ENCODE measurements at places on chromosomes 12 and 14.
A peak's percentile ranks its signal among the peaks of the same experiment; 100 is the strongest.

GRCh38 chr12:132520421-132521199, 30.7 kb downstream of the FBRSL1 start:
- no peak for DNase-seq

DNA sequence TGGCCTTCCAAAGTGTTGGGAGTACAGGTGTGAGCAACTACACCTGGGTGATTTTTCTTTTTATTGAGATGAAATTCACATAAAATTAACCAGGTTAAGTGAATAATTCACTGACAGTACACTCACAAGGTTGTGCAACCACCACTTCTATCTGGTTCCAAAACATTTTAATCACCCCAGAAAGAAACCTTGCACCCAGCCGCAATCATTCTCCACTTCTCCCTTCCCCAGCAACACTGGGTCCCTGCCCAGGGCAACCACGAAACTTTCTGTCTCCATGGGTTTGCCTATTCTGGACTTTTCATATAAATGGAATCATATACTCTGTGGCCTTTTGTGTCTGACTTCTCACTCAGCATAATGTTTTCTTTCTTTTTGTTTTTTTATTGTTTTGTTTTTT, 26.3 kb upstream of the MLXIP start:
- DNase-seq = no peak

DNA sequence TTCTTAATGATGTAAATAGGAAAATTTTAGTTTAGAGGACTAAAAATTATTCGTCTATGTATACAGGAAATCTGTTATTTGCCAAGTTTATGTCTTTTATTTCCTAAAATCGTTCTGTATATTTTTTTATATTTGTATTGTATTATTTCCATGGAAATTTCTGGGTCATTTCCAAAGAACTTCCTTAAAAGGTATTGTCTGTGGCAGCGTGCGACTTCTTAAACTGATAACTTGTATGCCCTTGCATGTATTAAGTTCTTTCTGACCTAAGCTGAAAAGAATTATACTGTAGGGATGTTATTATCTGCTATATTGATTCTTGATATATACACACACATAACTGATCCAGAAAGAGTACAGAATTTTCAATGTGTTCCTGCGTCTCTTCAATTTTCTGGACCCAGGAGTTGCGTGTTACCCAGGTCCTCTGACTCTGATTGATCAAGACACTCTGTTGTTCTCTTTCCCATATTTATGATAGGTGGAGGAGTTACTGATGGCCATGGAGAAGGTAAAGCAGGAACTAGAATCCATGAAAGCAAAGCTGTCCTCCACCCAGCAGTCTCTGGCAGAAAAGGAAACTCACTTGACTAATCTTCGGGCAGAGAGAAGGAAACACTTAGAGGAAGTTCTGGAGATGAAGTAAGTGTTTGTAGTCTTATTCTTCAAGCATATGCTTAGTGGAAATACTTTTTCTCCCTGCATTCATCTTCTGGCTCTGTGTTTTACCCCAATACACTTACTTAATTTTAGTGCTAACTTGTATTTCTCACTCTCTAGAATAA, 298.5 kb downstream of the ERC1 start:
- DNase-seq = no peak

DNA sequence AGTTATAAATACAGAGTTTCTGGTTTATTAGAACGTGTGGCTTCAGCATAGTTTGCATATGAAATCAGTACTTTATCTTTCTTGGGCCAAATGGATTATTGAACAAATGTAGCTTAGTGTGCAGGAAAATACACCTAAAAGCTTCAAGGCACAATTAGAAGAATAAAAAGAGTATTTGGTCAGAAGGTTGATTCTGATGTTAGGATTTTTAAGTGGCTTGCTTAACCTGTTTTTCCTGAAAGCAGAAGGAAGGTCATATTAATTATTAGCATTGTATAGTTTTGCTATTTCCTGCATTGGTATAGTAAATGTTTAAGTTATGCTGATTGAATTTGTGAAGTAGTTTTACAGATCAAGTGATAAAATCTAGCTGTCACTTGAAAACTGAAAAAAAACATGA, 31.0 kb upstream of the GNS start:
- peak; percentile 61 for DNase-seq

- DNase-seq = no peak
These were observed 57.0 kb upstream of the PNMA1 start for GRCh38 chr14:73770977-73771847.

GRCh38 chr12:107704041-107704440, 18.4 kb downstream of the PWP1 start:
- DNase-seq = no peak

GRCh38 chr12:72901685-72902084, 629.5 kb downstream of the TRHDE start:
- no peak for DNase-seq

- no peak for DNase-seq
These were observed 129.5 kb downstream of the SLC35F4 start for GRCh38 chr14:57736391-57736790.

DNA sequence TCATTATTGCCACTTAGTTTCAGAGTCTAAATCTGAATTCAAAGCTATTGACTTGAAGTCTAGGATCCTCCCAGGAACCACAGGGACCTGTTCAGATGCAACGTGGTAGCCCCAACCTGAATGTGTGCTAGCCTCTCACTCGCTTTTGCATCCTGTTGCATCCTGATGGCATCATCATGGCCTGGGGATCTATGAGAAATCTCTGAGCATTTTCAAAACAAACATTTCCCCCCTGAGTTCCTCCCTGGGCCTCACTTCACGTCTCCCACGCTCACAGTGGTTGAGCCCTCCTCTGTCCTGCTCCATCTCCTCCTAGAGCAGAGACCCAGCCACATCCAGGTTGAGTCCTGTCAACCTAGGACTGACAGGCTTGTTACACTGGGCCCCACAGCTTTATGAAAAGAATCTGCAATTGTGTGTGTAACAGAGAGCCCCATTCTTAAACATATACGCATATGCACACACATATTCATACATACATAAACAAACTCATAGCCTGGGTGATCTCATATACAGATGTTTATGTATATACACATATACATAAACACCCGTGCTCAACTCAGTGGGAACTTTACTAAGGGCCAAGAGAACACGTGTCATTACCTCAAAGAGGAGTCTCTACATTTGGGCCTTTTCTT, 5.4 kb upstream of the KRT72 start:
- DNase-seq = no peak

GRCh38 chr12:32002848-32003493, 43.8 kb downstream of the RESF1 start:
- no peak for DNase-seq

DNA sequence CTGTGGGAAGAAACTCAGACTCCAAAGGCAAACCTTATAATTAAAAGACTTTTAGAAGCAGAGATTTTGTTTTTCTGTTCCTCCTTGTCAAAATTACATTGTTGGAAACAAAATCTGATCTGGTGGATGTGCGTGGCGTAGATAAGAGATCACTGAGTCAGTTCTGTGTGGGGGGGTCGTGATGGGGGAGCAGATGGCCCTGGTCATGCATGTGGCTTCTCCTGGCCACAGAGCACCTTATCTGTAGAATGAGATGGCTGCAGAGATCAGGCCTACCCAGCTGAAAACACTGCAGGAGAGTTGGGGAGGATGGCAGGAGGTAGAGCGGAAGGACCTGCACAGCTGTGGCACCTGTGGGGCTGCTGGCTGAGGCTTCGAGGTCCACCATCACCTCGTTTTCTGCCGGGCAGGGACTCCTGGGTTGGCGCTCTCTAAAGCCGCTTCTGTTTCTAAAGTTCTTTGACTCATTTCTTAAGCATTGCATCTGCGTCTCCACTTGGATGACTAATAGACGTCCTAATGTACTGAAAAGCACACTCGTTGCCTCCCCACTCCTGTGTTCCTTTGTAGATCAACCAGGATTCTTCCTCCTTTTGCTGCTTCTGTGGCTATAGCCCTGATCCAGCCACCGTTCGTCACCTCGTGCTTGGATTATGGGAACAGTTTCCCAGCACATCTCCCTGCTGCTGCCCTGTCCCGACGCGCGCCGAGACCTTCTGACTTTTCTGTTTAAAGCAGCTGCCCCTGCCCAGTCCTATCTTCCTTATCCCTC, 93.4 kb downstream of the TSPAN9 start:
- DNase-seq = no peak

- no peak for DNase-seq
These were observed 11.7 kb upstream of the NFKBIA start for GRCh38 chr14:35416108-35416750.

GRCh38 chr14:67395086-67395875, 16.7 kb downstream of the PLEK2 start:
- no peak for DNase-seq

DNA sequence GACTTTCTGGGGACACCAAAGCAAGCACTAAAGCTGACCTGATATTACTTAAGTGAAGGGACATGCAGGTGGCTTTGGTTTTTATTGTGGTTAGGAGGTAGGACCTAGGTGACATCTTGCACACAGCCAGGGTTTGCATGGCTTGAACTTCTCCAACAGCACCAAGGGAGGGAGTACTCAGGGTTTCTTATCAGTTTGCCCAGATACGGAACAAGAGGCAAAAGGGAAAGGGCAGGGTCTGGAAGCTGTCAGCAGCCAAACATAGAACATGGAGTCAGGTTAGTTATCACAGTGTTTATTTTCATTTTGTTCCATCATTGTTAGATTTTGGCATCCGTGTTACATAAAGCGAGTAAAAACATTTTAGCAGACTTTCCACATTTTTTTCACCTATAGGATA, 186.3 kb upstream of the CLEC14A start:
- no peak for DNase-seq

DNA sequence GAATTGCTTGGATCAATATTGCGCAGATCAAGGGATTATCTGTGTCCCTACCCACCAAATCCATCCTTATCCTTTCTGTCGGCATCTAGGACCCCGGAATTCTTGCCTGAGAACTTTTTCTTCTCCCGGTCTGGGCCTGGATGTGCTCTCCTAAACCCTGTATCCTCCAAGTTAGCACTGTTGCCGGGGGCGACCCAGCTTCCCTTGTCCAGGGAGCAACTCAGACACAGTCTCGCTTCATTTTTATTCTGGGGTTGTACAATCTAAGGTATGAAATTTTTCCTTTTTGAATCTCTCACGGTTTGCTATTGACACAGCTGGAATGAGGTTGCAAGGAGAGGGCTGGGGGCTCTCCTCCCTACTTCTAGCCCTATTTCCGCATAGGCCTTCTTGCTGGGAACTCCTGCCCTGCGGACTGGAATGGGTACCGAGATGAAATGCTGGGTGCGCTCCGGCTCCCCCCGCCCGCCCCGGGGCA, 403 bp upstream of the PNP start:
- DNase-seq = no peak

GRCh38 chr12:40263616-40264409, 39.0 kb downstream of the LRRK2 start:
- DNase-seq = no peak

- DNase-seq = no peak
These were observed 11.4 kb upstream of the NOPCHAP1 start for GRCh38 chr12:104974626-104975290.

GRCh38 chr12:4909734-4910501, at the start of gene KCNA1:
Gene KCNA1 (plus strand): TSS chr12:4909905. CDS start chr12:4911379, 1,474 bp downstream.
- DNase-seq = peak; percentile 57

GRCh38 chr14:88233915-88234314, 89.2 kb downstream of the KCNK10 start:
- peak; percentile 70 for DNase-seq

DNA sequence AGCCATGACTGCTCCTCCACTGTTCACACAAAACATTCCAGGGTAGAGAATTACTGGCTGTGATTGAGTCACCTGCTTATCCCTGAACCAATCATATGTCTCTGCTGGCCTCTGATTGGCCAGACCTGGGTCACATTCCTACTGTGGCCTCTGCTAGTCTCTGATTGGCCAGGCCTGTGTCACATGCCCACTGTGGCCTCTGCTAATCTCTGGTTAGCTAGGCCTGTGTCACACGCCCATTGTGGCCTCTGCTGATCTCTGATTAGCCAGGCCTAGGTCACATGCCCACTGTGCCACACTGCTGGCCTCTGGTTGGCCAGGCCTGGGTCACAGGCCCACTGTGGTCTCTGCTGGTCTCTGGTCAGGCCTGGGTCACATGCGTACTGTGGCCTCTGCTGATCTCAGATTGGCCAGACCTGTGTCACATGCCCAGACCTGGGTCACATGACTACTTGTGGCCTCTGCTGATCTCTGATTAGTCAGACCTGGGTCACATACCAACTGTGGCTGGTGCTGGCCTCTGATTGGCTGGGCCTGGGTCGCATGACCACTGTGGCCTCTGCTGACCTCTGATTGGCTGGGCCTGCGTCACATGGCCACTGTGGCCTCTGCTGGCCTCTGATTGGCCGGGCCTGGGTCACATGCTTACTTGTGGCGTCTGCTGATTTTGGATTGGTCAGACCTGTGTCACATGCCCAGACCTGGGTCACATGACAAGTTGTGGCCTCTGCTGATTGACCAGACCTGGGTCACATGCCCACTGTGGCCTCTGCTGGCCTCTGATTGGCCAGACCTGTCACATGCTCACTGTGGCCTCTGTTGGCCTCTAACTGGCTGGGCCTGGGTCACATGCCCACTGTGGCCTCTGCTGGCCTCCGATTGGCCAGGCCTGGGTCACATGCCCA, 251.6 kb downstream of the SLC15A4 start:
- DNase-seq = no peak

- DNase-seq = no peak
These were observed 15.9 kb downstream of the DENND5B start for GRCh38 chr12:31574803-31575575.

- DNase-seq = no peak
These were observed 78.4 kb upstream of the DNM1L start for GRCh38 chr12:32600681-32601080.

Measured in NCI-H1417 (cell line).